ENCODE measurements at places on chromosomes 6 and 20.
A peak's percentile ranks its signal among the peaks of the same experiment; 100 is the strongest.

- DNase-seq = no peak
These were observed 12.6 kb upstream of the PCMTD2 start for GRCh38 chr20:64242797-64243475.

DNA sequence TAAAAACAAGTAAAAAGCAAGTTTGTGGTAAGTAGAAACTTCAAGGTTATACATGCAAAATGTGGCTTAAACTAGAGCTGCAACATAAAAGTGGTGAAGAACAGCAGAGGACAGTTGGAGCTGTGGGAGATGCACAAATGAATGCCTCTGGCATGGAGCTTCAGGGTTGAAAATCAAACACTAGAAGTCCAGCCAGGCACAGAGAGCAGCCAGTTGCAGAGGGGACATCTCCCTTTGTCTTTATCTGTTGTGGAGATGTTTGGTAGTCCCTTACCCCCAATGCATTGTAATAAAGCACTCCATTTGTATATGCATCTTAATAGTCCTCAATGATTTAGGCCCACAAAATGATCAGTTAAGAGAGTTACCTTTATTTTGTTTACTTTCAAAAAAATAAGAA is 73.1 kb upstream of the C20orf144 start:
- no peak for DNase-seq

DNA sequence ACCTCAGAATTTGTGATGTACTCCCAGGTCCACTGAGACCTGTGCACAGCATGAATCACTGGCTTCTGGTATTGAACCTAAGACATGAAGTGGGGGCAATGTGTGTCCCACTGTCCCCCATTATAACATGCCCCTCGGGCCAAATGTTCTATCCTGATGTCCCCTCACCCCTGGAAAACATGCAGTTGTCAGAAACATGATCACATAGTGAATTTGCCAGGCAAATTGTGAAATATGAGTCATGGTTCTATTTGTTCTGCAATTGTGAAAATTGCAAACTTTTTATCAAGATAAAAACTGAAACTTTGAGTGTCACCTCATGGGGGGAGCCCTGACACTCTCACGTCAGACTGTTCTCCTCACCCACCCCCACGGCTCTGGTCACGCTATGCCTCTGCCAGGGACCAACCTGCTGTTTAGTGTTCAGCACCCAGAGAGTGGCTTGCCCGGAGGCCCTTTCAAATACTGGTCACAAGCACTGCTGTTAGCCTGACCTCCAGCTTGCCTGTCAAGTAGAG is 305.3 kb downstream of the CLIC5 start:
- DNase-seq = no peak

GRCh38 chr6:106510090-106510970 is 119.0 kb downstream of the RTN4IP1 start:
- no peak for DNase-seq

DNA sequence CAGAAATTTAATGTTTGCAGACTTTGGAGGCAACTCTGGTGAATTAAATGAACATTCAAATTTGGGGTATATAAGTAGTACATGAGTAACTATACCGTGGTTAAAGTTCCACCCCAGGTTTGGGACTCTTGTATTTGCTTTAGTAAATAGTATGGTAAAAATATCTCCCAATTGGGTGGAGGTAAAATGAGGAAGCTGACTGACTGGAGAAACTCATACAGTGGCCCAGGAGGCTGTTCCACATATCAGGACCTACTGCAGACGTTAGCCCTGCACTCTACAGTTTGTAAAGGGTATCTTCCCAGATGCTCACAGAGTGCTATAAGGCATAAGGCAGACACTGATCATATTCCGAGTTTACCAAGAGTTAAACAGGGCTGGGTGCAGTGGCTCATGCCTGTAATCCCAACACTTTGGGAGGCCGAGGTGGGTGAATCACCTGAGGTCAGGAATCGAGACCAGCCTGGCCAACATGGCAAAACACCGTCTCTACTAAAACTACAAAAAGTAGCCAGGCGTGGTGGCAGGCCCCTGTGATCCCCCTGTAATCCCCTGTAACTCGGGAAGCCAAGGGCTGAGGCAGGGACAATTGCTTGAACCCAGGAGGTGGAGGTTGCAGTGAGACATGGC is 53.7 kb downstream of the CPXM1 start:
- no peak for DNase-seq

GRCh38 chr6:31422587-31422986 is 19.2 kb downstream of the MICA start:
- DNase-seq = no peak

DNA sequence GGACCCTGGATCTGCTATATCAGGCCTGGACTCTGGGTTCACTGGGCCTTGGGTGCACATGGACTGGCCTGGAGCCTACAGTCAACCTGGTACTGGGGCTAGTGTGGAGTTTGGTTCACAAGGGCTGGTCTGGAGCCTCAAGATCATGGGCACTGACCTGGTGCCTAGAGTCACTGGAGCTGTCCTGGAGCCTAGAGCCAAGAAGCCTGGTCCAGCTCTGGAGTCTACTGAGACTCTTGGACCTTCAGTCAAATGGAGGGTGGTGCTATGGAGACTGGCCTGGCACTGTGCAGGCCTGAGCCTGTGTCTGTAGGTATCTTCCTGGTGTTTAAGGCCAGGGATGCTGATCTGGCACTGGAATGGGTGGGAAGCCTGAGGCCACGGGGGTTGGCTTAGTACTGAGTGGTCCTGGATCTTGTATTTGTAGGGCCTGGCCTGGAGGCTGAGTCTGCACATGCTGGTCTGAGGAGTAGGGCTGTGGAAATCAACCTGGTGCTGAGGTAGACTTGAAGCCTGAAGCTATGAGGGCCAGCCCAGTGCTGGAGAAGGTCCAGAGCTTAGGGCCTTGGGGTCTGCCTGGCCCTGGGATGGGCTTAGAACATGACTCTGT is 16.5 kb upstream of the WFDC9 start:
- no peak for DNase-seq

GRCh38 chr20:14829906-14830305 is 492.5 kb upstream of the FLRT3 start:
- DNase-seq = no peak

DNA sequence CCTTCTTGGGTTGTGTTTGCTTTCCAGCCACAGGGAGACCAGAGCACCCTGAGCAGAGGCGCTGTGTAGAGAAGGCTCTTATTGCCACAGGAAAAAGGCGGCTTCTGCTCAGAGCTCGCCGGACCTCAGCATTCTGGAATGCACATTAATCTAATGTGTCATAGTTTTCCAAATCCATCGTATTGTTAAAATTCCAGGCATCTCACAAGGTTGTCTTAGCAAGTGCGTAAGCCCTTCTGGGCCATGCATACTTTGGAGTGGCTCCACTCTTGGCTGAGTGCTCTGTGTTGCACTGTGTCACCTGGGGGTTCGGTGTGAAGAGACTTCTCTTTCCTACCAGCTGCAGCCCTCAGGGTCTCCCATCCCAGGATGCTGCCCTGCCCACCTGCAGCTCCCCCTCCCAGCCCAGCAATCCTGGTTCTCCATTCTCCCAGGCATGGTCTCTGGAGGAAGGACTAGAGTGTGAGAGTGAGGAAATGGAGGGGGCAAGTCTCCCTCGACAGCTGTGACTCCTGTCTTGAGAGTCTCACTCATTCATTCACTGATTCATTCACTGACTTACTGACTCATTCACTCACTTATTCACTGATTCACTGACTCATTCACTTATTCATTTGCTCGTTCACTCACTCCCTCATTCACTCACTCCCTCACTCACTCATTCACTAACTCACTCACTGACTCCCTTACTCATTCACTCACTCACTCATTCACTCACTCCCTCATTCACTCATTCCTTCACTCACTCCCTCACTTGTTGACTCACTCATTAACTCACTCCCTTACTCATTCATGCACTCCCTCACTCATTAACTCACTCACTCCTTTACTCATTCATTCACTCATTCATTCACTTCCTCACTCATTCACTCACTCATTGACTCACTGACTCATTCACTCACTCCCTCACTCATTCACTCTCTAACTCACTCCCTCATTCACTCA is 83.7 kb upstream of the MPC1 start:
- peak; percentile 77 for DNase-seq

DNA sequence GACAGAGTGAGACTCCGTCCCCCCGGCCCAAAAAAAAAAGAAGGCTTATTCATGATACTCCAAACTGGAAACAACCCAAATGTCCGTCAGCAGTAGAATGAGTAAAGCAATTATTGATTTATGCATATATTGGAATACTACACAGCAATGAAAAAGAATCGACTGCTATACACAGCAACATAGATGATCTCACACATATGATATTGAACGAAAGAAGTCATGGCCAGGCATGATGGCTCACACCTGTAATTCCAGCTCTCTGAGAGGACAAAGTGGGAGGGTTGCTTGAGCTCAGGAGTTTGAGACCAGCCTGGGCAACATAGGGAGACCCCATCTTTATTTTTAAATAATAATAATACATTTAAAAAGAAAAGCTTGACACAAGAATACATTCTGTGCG is 28.5 kb downstream of the BCAS4 start:
- DNase-seq = no peak

- no peak for DNase-seq
These were observed 15.2 kb downstream of the CDH4 start for GRCh38 chr20:61267241-61267640.

- DNase-seq = no peak
These were observed 93.5 kb downstream of the DTNBP1 start for GRCh38 chr6:15569035-15569995.

- no peak for DNase-seq
These were observed 20.4 kb upstream of the NOTCH4 start for GRCh38 chr6:32244270-32244669.

DNA sequence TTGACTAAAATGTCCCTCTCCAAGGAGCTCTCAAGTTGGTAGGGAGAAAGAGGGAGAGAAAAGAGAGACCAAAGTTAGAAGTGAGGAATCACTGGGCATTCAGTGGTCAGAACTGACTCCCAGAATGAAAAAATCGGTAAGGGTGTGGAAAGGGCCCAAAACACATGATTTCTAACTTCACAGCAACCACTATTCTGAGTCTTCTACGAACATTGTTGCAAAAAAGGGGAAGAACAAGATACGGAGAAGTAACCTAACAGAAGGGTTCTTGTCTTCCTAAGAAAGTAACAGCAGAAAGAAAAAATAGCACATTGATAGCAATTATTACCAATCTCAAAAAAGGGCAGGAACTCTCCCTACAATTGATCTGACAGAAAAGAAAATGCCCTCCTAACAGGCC is 65.6 kb downstream of the ATP9A start:
- no peak for DNase-seq

DNA sequence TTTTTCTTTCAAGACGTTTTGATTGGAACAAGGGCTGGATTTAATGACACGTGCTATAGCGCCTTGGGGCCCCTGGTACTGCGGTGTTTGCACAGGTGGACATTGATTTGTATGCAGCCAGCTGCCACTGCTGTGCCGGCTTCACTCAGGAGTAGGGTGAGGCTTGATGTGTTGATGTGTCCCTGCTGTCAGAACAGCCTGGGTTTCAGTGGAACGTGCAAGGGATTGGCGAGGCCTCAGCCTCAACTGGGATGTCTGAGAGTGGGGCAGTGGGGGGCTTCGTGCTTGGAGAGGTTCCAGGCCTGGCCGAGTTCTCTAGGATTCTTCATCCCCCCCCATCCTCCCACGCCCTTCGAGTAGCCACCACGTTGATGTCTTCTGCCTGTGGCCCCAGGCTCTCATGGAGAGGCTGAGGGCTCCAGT is 23.0 kb downstream of the PYGB start:
- no peak for DNase-seq

DNA sequence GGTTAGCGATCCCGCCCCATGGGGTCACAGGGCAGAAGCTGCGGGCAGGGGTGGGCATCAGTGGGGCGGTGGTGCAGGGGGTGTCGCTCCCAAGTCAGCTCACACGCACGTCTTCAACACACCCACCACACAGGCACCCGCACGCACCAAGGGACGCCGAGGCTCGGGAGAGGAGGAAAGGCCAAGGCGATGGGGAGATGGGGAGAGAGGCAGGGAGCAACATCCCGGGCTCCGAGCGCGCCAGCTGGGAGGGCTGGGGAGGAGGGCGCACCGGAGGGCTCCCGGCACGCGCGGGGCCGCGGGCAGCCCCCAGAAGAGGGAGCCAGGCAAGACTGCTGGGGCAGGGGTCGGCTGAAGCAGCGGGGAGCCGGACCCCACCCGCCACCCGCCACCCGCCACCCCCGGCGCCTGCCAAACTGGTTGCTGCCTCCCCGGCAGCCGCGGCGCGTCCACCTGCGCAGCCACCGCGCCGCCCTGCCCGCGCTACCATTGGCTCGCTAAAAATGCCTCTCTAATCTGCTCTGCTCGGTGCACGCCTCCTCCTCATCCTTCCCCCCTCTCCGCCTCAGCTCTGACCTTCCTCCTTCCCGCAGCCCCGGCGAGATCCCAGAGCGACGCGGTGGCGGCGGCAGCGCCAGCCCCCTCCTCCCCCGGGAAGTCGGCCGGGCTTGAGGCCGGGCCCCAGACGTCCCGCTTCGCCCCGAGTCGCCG is at the start of gene PACSIN1:
PACSIN1 (plus strand) TSS at position 546 of the 711 bp plus-strand sequence. CDS start 60,230 bp downstream, outside the sequence.
- no peak for DNase-seq

- DNase-seq = no peak
These were observed 49.7 kb upstream of the TSHZ2 start for GRCh38 chr20:52922436-52922835.

- peak; percentile 73 for DNase-seq
These were observed 698 bp downstream of the FAM210B start for GRCh38 chr20:56359212-56360132.

- DNase-seq = no peak
These were observed 52.3 kb downstream of the PIGU start for GRCh38 chr20:34624629-34625028.

DNA sequence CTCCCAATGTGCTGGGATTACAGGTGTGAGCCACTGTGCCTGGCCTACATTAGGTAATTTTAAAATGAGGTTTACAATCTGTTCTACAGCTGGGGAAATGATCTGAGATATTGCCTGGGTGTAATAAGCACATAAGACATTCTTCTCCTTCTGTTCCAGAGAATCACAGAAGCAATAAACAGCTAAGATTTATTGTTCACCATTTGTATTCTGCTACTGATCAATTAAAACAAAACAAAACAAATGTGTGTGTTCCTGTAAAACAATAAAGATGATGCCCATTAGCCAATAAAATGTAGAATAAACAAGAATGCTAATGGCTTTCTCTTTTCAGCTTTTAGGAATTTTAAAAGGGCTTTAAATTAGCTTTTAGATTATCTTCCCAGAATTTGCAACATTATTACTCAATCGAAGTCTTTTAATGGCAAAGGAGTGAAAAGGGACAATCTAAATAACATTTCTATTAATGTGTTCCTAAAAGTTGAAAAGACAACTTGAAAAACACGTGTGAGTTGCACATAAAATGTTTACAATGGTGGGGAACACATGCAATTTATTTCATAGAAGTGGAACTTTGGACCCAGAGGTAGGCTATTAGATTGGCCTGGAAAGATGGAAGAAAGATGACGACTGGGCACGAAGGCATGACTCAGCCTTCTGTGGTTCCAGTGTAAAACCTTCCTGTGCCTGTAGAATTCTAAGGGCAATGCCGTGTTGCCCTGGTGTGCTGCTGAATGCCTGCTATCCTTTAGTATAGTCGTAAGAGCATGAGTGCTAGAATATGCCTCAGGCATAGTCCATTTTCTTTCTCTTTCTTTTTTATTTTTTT is 29.0 kb upstream of the DEK start:
- peak; percentile 50 for DNase-seq
